ENCODE measurements at places on chromosomes 12 and 14. TPM values are rescaled to one million over a fixed set of nuclear protein-coding genes. Genes with fewer than 3 reads are reported as not detected.

Gene SERPINA12
- total RNA-seq: not detected

Gene SLC6A12
- not detected for total RNA-seq

Gene RHOJ
- total RNA-seq: not detected

Gene SCN8A
- total RNA-seq: 6.1 TPM

Gene SIX6
- total RNA-seq: not detected

Gene RFX4
- not detected for total RNA-seq

Gene RERG
- total RNA-seq: not detected

Gene LYSET
- total RNA-seq: 17.1 TPM

Gene DHH
- not detected for total RNA-seq

Gene TDRD9
- 1.6 TPM for total RNA-seq

Gene KCNH3
- 0.25 TPM for total RNA-seq

Gene PPP4R3A
- total RNA-seq: 82.5 TPM

Gene RIPK3
- total RNA-seq: 7.9 TPM

Gene TAC3
- total RNA-seq: not detected

Gene TMEM132D
- total RNA-seq: not detected

Gene TMEM117
- total RNA-seq: 6.9 TPM

Gene NTF3
- total RNA-seq: not detected

Gene OVCH1
- total RNA-seq: not detected

Gene DBX2
- total RNA-seq: not detected

Gene EIF5
- total RNA-seq: 192 TPM

Gene DIO2
- total RNA-seq: 0.03 TPM

Gene RNASE3
- total RNA-seq: not detected

Gene SIX4
- 12.0 TPM for total RNA-seq

Gene OLR1
- not detected for total RNA-seq

Gene RNASE12
- total RNA-seq: not detected

Gene PDE3A
- not detected for total RNA-seq

Gene CLEC9A
- total RNA-seq: not detected

Gene RILPL2
- 4.1 TPM for total RNA-seq

Gene FRS2
- total RNA-seq: 25.3 TPM

Gene ELK3
- 87.1 TPM for total RNA-seq

Gene ADAMTS20
- total RNA-seq: not detected

Gene KLRC2
- total RNA-seq: not detected

Gene CACNA2D4
- 0.10 TPM for total RNA-seq

Gene TXNDC16
- total RNA-seq: 3.2 TPM

Gene ATG101
- total RNA-seq: 66.1 TPM

Gene SLC8B1
- 12.3 TPM for total RNA-seq

Gene AQP2
- not detected for total RNA-seq
